ENCODE measurements at places on chromosomes 5 and 9.
A peak's percentile ranks its signal among the peaks of the same experiment; 100 is the strongest.

DNA sequence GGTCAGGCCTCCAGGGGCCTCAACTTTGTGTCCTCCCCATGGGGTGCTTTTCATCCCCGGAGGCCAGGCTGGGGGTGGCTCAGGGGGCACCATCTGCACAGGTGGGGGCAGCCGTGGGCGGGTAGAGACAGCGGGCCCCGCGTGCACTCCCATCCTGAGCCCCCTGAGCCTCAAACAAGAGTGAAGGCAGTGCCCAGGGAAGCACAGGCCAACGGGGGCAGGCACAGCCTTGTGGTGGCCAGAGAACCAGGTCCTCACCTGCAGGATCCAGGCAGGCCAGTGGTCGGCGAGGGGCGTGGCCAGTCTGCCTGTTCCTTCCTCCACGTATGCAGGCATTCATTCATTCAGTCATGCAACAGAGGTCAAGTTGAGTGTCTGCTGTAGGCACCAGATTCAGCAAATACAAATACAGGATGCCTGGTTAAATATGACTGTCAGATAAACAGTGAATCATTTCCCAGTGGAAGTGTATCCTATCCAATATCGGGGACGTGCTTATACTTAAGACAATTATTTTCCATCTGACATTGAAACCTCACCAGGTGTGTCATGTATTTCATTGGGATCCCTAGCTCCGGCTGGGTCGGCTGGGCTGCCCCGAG, 22.3 kb downstream of the KCNT1 start:
- no peak for DNase-seq

GRCh38 chr9:87684627-87685219, 41.2 kb upstream of the CTSL start:
- DNase-seq = no peak

- DNase-seq = no peak
Measured at GRCh38 chr9:89649039-89649691, 44.4 kb downstream of the GADD45G start.

GRCh38 chr9:134963546-134963945, 45.8 kb upstream of the FCN1 start:
- no peak for DNase-seq

DNA sequence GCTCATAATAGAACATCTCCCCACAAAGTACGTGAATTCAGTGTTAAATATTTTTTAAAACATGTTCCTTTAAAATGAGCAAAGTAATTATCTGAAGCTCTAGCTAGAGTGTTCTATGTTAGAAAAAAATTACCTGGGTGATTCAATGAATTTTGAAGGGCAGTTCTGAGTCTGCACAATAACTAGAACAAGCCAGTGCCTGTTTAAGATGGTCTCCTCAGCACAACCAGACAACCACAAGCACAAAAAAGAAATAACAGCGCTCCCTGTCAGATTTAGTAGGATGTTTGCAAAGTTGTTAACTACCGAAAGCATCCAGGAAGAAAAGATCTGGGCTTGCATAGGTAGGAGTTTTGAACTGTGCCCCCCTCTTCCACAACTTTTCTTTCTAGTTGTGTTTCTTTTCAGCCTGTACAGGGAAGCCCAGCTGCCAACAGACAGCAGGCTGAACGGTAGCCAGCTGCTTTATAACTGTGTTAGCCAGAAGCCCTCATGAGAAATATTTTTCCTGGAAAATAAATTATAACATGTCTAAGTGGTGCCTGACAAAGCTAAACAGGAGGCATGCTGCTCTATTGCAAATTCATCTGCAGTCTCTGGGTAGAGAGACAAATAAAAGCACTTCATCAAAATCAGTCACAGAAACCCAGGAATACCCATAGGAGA, 1026.9 kb downstream of the MAT2B start:
- no peak for DNase-seq

- DNase-seq = no peak
Measured at GRCh38 chr5:43769571-43770355, 166.8 kb downstream of the NNT start.

GRCh38 chr9:135514342-135515082, 6.7 kb upstream of the LCN1 start:
- DNase-seq = no peak

DNA sequence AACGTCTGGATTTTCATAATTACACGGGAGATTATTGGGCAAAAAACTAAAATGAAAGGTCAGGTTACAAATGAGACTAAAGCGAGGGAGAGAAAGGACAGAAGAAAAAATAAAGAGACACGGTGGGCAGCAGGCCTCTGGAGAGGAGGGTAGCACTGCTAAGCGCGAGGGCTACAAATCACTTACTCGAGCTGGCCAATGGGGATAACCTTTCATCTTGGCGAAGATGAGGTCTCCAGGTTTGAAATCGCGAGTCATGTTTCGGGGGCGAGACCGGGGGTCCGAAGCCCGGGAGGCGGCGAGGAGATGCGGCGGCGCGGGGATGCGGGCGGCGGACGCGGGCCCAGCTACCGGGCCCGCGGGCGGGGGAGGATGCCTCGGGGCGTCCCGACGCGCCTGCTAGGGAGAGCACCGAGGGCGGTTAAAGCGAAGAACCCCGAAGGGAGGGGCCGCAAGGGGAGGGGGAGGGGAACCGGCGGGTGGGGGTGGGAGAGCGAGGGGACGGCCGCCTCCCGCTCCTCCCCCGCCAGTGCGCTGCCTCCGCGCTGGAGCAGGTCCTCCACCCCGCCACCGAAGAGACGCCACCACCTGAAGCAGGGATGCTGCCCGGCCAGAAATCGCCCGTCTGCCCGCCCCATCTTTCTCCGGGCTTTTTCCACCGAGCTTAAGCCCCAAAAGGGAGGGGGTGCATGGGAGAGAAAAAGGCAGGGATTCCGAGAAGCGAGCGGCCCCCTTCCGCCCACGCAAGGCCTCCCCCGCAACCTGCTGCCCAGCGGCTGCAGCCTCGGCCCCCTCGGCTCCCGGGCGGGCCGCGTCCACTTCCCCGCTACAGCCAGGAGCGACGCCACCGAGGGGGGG, 610 bp downstream of the PSIP1 start:
- DNase-seq = peak; percentile 29

DNA sequence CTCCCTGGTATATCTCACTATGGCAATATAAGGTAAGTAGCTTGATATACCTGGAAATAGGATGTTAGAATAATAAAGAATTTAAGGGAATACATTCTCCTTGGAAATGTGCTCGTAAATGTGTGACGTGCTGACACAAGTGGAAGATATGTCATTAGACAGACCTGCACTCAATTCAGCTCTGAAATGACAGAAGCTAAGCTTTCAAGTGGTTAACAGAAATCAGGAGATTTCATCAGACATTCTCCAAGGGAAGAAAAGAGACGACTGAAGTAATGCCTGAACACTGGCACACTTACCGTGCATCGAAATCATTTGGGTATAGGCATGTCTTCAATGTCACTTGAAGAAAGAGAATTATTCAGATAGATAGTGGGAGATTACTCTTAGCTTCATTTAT, 933.3 kb upstream of the CTNND2 start:
- no peak for DNase-seq

DNA sequence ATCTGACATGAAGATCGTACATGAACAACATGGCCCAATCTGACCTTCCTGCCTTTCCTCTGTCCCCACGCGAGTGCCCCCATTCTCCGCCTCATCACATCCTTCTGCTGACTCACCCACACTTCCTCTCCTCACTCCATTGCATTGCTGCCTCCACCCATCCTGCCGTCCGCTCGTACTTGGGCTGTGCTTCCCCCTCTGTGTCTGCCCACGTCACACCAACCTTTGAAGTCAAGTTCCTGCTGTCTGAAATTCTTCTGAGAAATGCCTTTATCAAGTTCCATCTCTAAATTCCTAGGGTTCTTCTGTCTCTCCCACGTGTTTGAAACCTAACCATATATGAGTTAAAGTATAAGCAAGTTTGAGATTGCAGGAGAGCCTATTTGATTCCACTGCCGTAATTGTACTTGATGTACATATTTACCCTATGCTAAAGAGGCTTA, 18.0 kb upstream of the STARD4 start:
- DNase-seq = peak; percentile 13

DNA sequence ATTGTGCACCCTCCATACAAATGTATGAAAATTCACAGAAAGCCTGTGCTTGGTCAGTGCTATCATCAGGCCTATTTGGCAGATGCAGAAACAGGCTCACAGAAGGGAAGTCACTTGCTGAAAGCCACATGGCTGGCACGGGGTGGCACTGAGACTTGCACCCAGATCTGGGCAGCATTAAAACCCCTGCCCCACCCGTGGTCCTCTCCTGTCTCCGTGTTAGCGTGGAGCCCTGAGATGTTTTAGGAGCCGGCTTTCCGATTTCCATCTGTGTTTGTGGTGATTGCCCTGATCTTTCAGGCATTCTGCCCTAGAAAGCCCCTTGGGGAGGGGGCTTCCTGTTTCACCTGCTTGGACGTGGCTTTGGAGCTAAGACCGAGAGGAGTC, 102.2 kb upstream of the IER5L start:
- DNase-seq = no peak

DNA sequence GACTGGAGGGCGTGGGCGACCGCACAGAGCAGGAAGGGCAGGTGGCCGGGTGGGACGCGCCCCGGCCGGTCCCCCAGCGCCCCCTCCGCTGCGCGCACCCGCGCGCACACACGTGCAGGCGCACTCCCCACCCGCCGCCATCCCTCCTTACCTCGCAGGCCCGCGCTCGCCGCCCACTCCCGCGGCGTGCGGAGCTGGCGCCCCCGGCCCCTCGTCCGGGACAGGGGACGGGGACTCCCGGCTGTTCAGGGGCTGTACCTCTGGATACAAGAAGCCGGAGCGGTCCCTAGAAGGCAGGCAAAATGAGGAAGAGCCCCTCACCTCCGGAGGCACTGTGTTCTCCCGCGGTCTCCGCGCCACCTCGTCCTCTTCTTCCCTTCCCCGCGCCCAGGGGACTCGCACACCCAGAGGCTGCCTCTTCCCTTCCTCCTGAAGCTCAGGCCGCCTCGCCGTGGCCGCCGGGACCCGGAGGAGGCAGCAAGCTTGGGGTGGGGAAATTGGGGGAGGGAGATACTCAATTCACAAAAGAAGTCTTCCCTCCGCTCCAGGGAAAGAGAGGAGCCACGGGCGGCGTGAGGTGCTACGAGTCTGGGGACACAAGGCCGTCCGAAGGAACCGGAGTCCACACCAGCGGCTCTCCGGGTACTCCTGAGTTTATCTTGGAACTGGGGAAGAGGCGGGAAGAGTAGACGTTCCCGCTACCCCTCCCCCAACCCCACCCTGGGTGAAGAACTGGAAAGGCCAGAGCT, 1.4 kb upstream of the GABRB2 start:
- DNase-seq = no peak

DNA sequence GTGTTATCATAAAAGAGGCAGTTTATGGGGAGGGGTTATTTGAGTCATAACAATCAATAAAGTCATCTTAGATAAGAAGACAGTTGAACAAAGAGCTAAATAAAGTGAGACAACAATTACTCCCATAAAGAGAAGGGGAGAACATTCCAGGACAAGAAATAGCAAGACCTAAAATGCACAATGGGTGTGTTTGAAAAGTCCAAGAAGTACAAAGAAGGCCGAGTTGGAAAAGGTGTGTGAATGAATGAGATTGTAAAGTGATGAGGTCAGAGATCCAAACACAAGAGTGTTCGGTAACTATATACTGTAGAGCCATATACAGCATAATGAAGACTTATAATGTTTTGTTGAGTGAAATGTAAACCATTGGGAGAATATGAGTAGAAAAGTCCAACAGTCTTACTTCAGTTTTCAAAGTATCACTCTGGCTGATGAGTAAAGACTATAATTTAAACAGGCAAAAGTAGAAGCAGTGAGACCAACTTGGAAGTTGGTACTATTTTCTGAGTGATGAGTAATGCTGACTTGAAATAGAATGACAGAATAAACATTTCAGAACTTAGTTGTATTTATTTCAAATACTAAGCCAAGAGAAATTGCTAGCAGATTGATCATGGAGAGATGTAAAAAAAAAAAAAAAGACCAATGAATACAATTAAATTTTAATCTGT, 868.7 kb upstream of the CDH9 start:
- no peak for DNase-seq

GRCh38 chr9:18189871-18190670, 283.9 kb upstream of the ADAMTSL1 start:
- DNase-seq = no peak

- DNase-seq = no peak
Measured at GRCh38 chr5:167065794-167066193, 1225.7 kb upstream of the WWC1 start.

GRCh38 chr5:14775857-14776256, 95.7 kb downstream of the ANKH start:
- DNase-seq = no peak

DNA sequence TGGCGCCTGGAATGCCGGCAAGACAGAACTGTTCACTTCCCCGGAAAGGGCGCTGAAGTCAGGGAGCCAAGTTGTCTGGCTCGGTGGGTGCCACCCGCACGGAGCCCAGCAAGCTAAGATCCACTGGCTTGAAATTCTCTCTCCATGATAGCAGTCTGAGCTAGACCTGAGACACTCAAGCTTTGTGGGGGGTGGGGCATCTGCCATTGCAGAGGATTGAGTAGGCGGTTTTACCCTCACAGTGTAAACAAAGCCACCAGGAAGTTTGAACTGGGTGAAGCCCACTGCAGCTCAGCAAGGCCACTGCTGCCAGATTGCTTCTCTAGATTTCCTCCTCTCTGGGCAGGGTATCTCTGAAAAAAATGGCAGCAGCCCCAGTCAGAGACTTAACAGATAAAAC, 277.4 kb downstream of the SLCO4C1 start:
- DNase-seq = no peak

GRCh38 chr5:137646761-137647160, 89.1 kb downstream of the KLHL3 start:
- DNase-seq = no peak

- DNase-seq = no peak
Measured at GRCh38 chr5:35618304-35618636, 607 bp downstream of the SPEF2 start.

GRCh38 chr9:89495824-89496560, 1.9 kb downstream of the SEMA4D start:
- no peak for DNase-seq

- no peak for DNase-seq
Measured at GRCh38 chr5:141172381-141173204, at the start of gene PCDHB7. TSS of gene PCDHB7 (plus strand) at chr5:141172644. CDS start at chr5:141172836, 192 bp downstream.

DNA sequence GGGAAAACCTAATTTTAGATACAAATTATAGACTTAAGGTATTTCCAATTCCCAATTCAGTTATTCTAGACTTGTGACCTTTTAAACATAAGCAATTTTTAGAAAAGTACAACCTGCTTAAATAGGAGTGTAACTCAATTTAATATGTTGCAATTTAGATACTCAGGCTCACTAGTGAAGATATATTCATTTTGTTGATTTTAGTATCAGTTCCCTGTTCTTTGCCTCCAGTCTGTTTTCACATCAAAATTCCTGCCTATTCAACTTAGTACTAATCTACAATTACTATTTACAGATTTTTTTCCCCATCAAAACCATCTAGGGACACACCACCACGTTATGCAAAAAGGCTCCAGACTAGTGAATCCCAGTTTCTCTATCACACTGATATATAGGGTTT, 30.4 kb downstream of the PWWP2A start:
- no peak for DNase-seq

GRCh38 chr9:36113999-36114398, 22.5 kb upstream of the GLIPR2 start:
- no peak for DNase-seq

GRCh38 chr5:179914032-179914755, 6.5 kb upstream of the TBC1D9B start:
- DNase-seq = no peak
